ENCODE measurements at places on chromosomes 2 and 18.
A peak's percentile ranks its signal among the peaks of the same experiment; 100 is the strongest.

DNA sequence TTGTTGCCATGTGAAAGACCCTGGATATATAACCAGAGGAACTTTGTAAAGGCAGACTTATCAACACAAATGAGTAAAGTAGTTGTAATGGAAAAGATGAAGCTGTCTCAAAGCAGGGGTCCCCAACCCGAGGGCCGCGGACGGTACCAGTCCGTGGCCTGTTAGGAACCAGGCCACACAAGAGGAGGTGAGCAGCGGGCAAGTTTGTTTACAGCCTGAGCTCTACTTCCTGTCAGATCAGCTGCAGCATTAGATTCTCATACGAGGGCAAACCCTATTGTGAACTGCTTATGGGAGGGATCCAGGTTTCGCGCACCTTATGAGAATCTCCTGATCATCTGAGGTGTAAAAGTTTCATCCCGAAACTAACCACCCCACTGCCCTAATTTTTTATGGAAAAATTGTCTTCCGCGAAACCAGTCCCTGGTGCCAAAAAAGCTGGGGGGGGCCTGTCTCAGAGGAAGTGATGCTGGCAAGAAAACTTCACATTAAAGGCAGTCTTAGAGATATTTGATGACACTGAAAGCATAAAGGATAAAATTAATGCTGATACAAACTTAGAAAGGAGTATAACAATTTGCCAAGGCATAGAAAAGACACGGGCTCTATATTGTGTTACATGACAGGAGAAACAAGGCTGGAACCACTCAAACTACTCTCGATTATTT, 57.5 kb upstream of the MSTN start:
- DNase-seq = no peak

DNA sequence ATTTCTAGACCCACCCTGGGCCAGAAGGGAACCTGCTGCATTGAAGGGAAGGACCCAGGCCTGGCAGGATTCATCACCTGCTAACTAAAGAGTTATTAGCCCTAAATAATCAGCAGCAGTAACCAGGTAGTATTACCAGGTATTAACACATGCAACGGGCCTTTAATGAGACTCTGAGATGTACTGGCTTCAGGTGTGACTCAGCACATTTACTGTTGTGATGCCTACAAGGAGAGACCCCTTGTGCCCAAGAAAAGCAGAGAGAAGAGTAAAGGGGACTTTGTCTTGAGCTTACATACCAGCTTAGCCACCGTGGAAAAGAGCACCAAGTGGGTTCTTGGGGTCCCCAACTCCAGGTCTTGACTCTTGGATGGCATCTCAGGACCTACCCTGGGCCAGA, 243.1 kb upstream of the SLC39A10 start:
- no peak for DNase-seq

GRCh38 chr18:9221040-9221439, 84.5 kb downstream of the ANKRD12 start:
- no peak for DNase-seq

- DNase-seq = peak; percentile 11
Measured at GRCh38 chr18:26133652-26134051, at the start of gene PSMA8. Gene PSMA8 (plus strand): TSS chr18:26133869. CDS start chr18:26133966, 97 bp downstream.

DNA sequence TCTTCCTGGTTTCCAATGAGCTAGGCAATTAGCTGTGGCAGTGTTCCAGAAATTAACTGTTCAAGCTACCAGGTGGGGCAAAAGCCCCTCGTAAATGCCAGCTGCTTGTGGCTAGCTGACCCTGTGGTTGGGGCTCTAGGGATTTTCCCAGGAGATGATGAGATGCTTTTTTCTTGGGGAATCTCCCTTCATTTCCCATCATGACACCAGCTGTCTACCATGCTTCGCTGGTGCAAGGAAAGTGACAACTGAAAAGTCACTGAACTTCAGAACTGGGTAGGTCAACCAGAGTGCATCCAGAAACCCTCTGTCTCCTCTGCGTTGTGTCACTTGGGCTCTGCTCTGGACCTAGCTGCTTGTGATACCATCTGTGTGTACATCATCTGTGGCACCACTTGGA, 386.5 kb upstream of the DCC start:
- DNase-seq = no peak

DNA sequence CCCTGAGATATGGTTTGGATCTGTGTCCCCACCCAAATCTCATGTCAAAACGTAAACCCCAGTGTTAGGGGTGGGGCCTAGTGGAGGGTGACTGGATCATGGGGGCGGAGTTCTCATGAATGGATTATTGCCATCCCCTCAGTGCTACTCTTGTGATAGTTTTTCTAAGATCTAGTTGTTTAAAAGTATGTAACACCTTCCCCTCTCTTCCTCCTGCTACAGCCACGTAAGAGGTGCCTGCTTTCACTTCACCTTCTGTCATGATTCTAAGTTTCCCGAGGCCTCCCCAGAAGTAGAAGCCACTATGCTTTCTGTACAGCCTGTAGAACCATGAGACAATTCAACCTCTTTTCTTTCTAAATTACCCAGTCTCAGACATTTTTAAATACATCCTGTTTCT, 16.9 kb downstream of the PUM2 start:
- DNase-seq = no peak

DNA sequence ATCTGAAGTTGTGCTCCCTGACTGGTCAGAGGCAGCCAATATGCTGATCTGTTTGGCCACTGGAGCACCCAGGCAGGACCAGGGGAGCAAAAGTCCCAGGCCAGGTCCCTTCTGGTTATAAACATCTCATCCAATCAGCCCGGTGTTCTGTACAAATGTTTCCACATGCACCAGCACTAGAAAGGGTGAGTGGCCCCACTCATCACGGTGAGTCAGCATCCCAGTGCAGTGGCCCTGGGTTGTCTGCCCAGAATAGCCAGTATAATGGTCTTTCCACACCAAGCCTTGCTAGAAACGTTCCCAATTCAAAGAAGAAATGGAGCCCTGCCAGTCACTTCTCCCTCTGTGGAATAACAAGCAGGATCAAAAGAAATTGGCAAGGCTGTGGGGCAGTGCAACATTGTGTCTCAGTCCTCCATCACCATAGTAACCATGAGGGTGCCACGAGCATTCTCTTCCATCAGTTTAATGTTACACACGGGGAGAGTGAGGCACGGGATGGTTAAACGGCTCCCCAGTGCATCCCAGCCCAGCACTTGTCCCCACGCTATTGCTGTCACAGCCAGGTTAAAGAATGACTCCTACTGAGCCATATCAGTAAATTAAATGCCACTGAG, 174.9 kb downstream of the SEPTIN10 start:
- no peak for DNase-seq

DNA sequence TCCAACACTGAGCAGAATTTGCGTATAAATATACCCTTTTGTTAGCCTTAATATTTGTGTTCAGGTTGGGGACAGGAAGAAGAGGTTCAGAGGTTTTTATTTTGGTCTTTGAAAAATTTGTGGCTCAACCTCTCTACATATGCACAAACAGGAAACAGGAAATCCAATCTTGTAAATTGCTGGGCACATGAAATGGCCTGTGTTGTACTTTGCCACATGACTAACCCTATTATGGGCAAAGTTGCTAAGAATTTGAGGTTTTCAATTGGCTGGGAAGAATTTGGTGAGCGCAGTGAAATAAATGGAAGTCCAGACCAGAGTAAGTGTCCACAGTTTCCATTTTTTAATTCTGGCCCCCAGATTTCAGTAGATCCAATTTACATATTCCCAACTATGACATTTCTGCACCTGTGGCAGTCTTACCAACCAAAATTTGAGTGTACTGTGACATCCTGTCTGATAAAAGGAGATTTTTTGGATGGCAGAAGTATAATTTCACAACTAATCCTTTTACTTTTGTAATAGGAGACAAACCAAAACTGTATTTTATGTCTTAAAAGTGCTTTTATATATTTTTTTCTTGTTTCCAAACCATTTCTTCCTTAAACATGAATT, 63.6 kb downstream of the COX7A2L start:
- no peak for DNase-seq

- no peak for DNase-seq
Measured at GRCh38 chr18:45365835-45366234, 249.4 kb upstream of the SLC14A2 start.

GRCh38 chr18:47251289-47252120, at the start of gene SKOR2:
Gene SKOR2 (minus strand): TSS chr18:47251660. CDS start chr18:47249183, 2,477 bp downstream.
- no peak for DNase-seq

- DNase-seq = no peak
Measured at GRCh38 chr2:109331896-109332848, 203.2 kb downstream of the SH3RF3 start.

DNA sequence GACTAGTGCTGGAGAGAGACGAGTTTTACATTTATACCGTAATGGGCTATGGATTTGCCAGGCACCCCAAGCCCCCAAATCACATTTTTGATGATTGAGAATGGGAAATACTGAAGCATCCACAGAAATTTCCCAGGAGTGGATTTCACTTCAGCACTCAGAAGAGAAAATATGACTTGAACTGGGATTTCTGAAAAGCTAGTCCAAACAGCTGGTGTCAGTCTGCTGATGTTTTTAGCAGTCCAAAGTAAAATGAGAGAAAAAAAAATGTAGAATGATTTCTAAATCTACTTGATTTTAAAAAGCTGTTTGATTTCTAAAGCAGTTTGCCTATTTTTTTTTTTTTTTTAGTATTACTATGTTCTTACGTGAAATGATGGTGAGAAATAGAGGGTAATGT, 105.0 kb downstream of the PLEKHM3 start:
- no peak for DNase-seq

- DNase-seq = no peak
Measured at GRCh38 chr2:113167115-113167932, 6.4 kb upstream of the PSD4 start.

Measured in stimulated activated CD8-positive, alpha-beta memory T cell treated with anti-CD3 and anti-CD28 coated beads, Interleukin-7, amount 100 ng/mL, for 1 hour (primary cell).